Stimulated activated CD4-positive, alpha-beta T cell treated with anti-CD3 and anti-CD28 coated beads, Interleukin-15, amount 100 ng/mL, for 48 hours (primary cell): ENCODE measurements at places on chromosomes 1 and 21.

DNA sequence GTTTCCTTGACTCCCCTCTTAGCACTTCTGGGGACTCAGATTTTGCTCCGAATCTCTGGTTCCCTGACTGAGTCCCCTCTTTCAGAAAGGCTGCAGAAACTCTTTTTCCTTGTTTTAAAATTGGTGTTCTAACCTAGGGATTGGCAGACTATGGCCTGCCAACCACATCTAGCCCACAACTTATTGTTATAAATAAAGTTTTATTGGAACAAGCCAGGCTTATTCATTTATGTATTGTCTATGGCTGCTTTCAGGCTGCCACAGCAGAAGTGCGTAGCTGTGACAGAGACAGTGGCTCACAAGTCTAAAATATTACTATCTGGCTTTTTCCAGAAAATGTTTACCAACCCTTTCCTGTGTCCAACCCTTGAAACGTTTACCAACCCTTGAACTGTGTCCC, 81.7 kb downstream of the IER5 start:
- DNase-seq, result no peak

DNA sequence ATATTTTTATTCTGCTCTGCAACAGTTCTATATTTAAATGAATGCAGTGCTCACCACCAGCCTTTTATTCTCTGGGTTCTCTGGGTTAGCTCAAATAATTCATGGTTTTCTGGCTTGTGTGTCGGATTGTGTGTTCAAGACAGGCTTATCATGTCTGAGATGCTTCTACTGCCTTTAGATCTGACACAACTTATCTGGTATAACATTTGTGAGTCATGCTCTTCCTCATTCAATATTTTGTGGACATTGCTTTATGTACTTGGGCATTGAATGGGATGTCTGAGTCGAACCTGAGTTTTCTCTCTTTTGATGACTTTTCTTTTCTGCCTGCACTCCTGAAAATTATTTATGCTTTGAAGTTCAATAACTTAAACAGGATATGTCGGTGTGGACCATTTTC, 17.6 kb upstream of the PKP1 start:
- no peak for DNase-seq

DNA sequence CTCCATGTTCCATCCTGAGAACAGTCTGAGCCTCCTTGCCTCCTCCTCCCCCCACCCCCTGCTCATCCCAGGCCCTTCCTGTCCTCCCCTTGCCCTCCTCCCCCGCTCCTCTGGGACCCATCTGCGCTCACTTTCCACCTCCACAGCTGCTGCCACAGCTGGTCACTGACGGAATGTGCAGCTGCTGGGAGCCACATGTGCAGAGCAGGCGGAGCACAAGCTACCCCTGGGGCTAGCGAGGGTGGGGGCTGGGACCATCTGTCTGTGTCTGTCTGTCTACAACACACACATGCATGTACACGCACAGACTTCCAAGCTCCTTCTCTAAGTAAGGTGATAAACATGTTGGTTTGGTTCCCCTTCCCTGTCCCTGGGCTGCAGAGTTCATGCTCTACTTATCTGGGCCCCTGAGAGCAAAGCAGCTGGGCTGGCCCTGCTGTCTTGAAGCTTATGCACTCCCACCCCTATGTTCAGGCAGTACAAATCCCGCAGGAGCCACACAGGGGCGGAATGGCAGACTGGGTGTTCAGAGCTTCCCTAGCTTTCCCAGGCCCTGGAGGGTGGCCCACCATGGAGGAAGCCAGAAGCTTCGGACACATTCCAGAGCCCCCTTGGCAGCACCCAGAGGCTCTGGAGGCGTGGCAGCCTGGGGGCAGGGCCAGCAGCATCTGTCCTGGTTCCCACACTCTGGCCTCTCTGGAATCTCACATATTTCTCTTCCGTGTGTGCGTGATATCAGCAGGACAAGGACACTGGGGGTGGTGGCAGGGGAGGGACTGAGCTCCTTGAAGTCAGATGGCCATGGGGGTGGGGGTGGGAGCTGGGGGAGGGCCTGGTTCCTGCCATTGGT, 7.0 kb upstream of the HEYL start:
- no peak for DNase-seq

- no peak for DNase-seq
These were observed 579.6 kb downstream of the USP25 start for GRCh38 chr21:16309250-16309971.

DNA sequence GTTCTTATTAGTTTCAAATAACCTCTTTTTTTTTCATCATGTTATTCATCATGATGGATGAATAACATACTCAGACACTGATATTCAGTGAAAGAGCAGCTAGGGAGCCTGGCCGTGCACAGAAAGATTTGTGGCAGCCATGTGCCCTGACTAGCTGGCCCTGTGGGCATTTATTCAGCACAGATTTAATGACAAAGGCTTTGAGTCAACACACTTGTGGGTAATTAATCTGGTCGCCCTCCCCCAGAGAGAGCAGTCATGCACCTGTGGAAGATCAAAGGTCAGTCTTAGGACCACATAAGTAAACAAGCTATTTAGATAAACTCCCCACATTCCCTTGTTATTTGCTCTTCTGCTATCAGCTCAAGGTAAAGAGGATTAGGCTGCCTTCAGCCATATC, 153.2 kb upstream of the HMCN1 start:
- no peak for DNase-seq

DNA sequence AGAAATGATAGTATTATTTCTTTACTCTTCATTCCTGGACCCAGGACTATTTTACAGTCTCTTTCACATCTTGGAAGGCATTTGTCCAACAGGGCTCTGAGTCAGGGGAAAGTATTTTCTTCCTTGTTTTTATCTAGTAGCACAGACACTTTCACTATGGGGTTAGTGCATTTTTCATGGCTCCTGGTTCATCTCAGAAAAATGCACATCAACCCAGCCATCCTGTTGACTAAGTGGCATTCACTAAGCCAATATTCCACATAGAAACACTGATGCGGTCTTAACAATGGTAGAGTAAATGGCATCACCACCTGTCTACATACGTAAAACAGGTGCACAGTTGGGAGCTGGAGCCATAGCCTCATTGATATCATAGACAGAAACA, 87.4 kb upstream of the C1orf21 start:
- DNase-seq, result no peak

- peak; percentile 5 for DNase-seq
These were observed 177.2 kb downstream of the SMYD3 start for GRCh38 chr1:246329900-246330299.

DNA sequence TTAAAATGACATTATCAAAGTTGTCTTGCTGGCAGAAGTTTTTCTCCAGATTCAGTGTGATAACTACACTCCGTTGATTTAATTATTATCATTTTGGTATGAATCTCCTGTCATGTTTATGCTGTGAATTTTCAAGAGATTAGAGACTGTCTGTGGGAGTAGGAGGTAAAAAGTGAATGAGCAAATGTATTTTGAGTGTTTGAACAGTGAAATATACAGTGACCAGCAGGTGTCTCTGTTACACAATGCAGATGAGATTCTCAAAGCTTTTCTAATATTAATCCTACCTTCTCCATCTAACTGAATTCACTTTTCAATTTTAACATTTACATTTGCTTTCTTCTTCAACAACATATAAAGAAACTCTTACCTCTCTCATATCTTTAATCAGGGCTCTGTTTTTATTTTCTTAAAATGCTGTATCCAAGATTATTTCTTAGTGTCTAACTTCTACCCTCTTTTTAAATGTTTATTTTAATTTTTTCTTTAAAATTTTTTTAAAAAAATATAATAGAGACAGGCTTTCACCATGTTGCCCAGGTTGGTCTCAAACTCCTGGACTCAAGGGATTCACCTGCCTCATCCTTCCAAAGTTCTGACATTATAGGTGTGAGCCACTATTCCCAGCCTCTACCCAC, 20.9 kb upstream of the HSPA13 start:
- DNase-seq, result no peak

DNA sequence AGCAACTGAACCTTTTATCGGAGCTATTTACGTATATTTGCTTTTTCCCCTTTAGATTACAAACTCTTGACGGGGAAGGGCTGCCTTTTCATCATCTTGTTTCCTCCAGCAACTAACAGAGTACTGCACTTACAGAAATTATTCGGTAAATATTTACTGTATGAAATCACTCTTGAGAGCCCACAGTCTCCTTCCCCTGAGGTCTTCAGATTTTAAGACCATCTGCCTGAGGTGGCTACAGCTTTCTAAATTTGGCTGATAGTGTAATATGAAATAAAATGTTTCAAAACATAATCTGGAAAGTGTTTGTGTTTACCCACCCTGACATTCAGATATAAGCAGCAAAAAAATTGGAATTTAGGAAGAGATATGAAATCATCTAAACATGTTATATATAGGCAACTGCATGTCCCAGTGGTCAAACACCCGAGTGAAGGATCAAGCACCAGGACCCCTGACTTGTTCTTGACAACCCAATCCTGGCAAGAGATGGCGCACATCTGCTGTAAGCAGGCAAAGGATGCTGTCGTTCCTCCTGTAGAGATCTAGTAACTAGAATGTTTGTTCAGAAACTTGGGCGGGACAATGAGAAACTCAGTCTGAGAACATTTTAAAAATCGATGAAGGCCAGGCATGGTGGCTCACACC, 60.9 kb downstream of the SIPA1L2 start:
- no peak for DNase-seq
